Activated T-cell treated with anti-CD3 and anti-CD28 coated beads, Interleukin-2, amount 50 U/mL, for 1 hour (primary cell): ENCODE measurements at places on chromosomes 6 and 20.

DNA sequence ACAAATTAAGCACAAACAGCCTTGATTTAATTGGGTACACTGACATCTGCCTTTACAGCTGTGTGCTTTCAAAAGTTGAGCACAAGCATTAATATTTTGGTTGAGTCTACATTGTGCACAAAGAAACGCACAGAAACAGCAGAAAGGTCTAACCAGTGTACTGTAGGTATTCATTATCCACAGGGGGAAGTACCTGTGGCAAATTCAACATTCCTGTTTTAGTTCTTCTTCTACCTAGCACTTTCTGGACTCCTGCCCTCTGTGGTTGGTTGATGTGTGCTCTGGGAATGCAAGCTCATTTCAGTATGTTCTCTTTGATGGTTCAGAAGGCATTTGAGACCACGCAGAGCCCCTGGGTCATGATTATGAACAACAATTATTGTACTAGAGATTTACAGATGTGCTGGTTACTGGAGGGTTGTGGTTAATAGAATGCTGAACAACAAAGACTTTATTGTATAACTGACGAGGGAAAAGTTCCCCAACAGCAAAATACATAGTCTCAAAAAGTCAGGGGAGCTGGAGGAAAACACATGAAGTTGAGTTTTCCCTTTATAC lies 26.6 kb upstream of the DAAM2 start:
- DNase-seq: no peak

GRCh38 chr20:15799871-15800270 lies 773.4 kb downstream of the KIF16B start:
- DNase-seq: no peak

DNA sequence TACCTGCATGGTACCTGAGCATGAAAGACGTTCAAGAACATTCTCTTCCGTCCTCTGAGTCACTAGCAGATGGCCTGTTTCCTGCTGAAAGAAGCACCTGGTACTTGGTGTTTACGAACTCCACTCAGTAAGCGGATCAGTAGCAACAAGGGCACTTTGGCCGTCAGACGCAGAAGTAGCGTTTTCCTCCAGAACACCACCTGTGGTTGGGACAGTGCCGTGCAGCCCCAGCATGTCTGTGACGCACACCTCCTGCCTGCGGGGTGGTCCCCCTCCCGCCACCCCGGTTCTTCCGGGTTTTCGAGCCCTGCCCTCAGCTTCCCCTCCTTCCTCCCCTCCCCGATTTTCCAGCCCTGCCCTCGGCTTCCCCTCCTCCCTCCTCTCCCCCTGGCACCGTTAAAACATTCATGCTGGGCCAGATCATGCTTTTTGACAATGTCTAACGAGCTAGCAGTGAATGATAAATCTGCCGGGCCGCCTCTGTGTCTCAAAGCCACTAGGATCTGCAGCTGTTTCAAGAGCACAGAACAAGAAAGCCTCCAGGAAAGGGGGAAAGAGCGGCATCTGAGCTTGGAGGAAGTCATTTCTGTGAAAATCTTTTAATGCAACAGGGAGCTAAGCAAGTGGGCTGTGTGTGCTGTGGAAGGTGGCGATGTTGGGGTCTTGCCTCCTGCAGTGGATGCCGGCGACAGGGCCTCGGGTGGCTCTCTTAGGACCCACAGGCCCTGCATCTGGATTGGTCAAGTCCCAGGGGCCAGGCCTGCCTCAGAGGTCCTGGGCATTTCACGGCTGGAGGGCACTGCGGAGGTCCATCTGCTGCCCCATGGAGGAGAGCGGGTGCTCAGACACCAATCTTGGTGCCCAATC lies 207.9 kb downstream of the ERMARD start:
- peak; percentile 45 for DNase-seq

DNA sequence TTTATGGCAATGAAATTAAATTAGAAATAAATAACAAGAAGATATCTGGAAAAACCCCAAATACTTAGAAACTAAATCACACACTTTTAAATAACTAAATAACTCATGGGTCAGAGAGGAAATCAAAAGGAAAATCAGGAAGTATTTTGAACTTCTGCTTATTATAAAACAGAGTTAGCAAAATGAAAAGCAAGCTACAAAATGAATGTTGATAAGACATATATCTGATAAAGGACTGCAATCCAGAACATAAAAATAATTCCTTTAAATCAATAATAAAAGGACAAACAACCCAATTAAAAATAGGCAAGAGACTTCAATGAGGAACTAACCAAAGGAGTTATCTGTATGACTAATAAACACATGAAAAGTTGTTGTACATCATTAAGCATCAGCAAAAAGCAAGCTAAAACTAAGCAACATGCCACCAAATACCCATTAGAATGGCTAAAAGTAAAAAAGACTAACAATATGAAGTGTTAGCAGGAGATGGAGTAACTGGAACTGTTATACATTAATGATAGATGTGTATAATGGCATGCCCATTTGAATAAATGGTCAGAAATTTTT lies 38.9 kb upstream of the STMND1 start:
- DNase-seq: no peak

- DNase-seq: no peak
Observed at GRCh38 chr6:13457577-13457976, 29.8 kb downstream of the GFOD1 start.
